ENCODE measurements at places on chromosomes 12 and 14.

DNA sequence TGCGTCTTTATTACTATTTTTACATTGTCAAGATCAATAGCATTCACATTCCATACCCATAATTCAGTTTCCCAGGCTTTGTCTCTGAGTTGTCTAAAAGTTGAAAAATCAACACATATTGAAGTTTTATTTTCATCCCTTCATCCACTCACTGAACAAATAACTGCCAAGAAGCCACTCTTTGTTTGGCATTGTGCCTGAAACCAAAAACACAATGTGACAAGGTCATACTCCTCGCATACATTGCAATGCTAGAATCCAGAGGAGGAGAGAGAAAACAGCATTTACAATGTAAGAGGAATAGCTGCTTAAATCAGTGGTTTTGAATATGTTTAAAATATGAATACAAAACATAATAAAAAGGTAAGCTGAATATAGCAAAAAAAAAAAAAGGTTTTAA is 71.8 kb downstream of the CCDC60 start:
- no peak for ATAC-seq

GRCh38 chr14:77051116-77051515 is 22.6 kb upstream of the IRF2BPL start:
- no peak for ATAC-seq

- no peak for ATAC-seq
These were observed 111.6 kb downstream of the BBS10 start for GRCh38 chr12:76236640-76237039.

- no peak for ATAC-seq
These were observed 1.1 kb downstream of the ETV6 start for GRCh38 chr12:11650286-11651281.

GRCh38 chr12:58069268-58069963 is 128.0 kb downstream of the ATP23 start:
- ATAC-seq = no peak

DNA sequence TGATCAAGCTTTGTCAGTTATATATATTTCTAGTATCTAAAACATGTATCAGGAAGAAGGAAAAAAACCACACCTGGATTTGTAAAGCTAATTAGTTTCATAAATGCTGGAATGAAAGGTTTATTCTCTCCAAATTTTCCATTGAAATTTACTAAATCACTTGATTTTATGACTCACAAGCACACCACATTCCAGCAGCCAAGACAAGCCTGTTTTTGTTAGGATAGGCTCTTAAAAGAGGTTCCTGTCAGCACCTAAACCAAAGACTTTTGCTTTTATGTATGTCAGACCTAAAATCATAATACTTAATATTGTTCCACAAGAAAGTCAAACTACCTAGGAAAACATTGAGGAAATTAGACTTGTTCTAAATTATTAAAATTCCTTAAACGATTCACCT is 85.3 kb upstream of the PAWR start:
- ATAC-seq = no peak

GRCh38 chr14:33592297-33592696 is 358.6 kb downstream of the EGLN3 start:
- no peak for ATAC-seq

- ATAC-seq = peak; percentile 56
These were observed 180.9 kb downstream of the ETV6 start for GRCh38 chr12:11830307-11830801.

DNA sequence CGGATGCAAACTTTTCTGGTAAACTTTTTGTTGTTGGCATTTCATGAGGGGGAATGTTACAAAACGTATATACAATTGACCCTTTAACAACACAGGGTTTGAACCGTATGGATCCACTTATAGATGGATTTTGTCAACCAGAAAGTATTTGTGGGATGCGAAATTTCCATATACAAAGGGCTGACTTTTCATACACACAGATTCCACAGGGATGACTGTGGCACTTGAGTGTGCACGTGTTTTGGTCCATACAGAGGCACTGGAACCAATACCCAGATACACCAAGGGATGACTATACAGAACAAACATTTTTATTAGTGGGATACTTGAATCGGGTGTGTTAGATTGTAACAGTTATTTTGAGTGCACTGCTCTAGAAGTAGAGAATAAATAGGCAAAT is 29.8 kb upstream of the CCT2 start:
- no peak for ATAC-seq

- no peak for ATAC-seq
These were observed 144.0 kb downstream of the ADAMTS20 start for GRCh38 chr12:43407816-43408645.

- ATAC-seq = peak; percentile 50
These were observed 6.0 kb downstream of the GAPDH start for GRCh38 chr12:6540181-6540877.
